ENCODE measurements at places on chromosomes 3 and 15.

DNA sequence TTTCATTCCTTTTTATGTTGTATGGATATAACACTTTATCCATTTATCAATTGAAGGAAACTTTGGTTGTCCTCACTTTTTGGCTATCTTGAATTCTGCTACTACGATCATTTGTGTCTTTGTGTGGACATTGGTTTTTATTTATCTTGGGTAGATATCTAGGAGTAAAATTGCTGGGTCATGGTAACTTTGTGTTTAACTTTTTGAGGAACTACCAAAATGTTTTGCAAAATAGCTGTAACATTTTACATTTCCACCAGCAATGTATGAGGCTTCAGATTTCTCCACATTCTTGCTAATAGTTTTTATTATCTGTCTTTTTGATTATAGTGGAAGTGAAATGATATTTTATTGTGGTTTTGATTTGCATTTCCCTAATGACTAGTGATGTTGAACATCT is 55.6 kb downstream of the TLNRD1 start:
- DNase-seq, result no peak

DNA sequence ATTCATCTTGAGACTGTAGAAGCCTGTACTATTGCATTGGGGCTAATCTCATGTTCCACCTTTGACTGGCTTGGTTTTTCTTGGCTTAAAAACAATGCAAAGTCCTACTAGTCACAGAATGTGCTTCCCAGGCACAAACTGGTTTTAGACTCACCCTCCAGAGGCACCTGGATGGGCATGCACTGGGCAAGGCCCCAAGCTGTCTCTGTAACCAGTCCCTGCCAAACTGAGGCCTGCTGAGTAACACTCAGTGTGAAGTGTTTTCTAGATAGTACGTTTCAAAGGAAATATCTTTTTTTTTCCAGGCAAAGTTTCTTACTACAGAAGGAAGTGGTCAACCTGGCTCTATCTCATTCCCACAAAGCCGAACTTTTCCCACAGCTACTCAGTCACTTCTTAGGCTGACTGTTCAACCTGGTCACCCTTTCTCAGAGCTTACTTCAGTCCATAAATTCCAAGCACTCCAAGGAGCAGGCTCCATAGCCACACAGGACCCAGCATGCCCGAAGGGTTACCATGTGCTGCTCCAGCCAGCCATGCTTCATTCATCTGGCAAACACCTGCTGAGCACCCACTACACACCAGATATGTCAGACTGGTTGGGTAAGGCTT is 57.4 kb downstream of the NPTN start:
- DNase-seq, result no peak

- DNase-seq, result no peak
Measured at GRCh38 chr3:111666041-111666735, 71.0 kb upstream of the ZBED2 start.

DNA sequence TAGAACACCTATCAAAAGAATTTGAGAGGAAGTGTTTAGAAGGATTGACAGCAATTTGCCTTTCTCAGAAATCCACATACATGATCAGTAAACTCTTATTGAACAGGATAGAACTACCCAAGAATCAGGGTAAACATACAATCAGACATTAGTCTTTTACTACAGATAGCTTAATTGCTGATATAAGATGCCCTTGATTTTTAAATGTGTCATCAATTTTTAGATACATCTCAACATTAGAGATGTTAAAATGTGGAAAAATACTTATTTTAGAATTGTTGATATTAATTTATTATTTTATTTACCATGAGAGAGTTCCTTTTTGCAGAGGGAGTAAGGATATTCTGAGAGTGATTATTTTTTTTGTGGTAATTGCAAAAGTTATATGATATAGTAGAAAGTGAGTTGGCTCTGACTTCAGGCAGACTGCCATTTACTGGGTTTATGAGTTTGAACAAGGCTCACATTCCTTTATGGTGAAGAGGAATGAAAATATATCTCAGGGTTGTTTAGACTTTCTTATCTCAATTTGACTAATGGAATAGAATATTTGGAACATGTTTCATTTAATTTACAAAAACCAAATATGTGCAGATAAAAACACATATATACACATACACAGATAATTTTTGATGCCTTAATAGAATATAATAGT is 302.8 kb upstream of the GOLIM4 start:
- no peak for DNase-seq

Measured in fibroblast of the conjunctiva (primary cell).